Stimulated activated CD4-positive, alpha-beta T cell treated with anti-CD3 and anti-CD28 coated beads, Interleukin-2, amount 100 ng/mL, for 48 hours (primary cell): ENCODE measurements at places on chromosomes 13 and 19.

- DNase-seq = no peak
Observed at GRCh38 chr19:8481201-8481600, 21.2 kb downstream of the PRAM1 start.

DNA sequence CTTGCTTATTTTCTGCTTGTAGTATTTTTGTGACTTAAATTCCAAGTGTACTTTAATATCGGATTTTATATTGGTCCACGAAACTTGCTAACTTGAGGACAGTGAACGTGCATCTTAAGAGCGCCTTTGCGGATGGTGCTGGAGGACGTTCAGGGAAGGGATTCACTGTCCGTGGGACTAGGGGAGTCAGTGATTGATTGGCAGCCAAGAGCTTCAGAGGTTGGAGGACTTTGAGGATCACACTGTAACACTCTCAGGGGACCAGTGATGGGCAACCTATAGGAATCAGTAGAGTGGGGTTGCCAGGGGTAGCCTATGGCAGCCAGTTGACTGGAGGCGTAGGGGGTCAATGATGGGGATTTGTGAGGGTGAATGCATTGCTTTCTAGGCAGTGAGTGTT, 516 bp downstream of the ZNF175 start:
- no peak for DNase-seq

DNA sequence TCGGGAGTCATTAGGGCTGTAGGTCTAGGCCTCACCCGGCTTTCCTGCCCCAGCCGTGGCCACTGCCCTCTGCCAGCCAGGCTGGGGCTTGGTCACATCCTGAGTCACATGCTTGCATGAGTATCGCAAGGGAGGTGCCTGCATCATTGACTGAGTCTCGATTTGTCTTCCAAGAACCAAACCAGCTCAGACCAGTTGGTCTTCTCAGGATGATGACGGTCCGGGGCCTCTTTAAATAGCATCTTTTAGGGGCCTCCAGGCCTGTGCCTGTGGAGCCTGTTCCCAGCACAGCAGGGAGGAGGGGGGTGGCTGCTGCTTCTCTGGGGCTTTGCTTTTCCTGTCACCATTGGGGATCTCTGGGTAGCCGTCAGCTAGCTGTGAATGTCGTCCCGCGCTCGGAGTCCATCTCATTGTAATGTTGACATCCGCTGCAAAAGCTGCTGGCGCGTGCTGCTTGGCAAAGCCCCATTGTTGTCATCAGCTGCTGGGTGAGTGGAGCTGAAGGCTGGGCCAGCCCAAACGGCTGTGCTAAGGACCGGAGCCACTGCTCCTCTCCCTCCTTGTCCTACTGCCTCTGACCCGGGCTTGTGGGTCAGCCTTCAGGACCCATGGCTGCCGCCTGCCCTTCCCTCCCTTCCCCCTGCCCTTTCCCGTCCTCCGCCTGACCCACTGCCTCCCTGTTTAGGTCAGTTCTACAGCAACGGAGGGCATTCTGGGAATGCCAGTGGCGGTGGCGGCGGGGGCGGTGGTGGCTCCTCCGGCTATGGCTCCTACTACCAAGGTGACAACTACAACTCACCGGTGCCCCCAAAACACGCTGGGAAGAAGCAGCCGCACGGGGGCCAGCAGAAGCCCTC, 14.3 kb upstream of the QTRT1 start:
- DNase-seq = no peak

DNA sequence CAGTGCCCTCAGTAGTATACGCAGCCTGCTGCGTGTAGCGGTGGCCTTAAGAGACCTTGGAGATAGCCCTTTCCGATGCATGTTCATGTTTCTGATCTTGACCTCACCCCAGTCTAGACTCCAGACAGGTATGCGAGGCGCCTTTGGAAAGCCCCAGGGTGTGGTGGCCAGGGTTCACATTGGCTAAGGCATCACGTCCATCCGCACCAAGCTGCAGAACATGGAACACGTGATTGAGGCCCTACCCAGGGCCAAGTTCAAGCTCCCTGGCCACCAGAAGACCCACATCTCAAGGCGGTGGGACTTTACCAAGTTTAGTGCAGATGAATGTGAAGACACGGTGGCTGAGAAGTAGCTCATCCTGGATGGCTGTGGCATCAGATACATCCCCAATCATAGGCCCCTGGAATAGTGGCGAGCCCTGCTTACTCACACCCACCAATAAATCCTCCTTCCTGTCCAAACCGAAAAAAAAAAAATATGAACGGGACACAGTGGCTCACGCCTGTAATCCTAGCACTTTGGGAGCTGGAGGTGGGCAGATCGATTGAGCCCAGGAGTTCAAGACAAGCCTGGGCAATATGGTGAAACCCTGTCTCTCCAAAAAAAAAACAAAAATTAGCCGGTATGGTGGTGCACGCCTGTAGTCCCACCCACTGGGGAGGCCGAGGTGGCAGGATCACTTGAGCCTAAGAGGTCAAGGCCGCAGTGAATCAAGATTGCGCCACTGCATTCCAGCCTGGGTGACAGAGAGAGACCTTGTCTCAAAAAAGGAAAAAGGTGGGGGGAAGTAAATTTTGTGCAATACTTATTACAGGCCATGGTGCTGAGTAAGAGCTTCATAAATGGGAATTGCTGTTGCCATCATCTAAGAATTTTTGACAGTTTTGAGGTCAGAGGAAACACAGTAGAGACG, 12.4 kb upstream of the CBLC start:
- no peak for DNase-seq
